ENCODE measurements at places on chromosomes 3 and 15. TPM values are rescaled to one million over a fixed set of nuclear protein-coding genes. Genes with fewer than 3 reads are reported as not detected.

GRCh38 chr15:101092156-101092866, 159.5 kb downstream of the CHSY1 start:
- no peak for DNase-seq

Gene TRIM59
- 1.4 TPM for total RNA-seq

Gene CGNL1
- total RNA-seq = 13.7 TPM

Gene IMPG2
- total RNA-seq = 0.32 TPM

- peak; percentile 88 for DNase-seq
These were observed 41.5 kb downstream of the CP start for GRCh38 chr3:149180057-149180573.

Gene CXCR6
- 14.7 TPM for total RNA-seq

GRCh38 chr3:131645638-131646037, 142.9 kb upstream of the MRPL3 start:
- DNase-seq = no peak

- DNase-seq = no peak
These were observed 2.3 kb upstream of the LMLN start for GRCh38 chr3:197957790-197958133.

DNA sequence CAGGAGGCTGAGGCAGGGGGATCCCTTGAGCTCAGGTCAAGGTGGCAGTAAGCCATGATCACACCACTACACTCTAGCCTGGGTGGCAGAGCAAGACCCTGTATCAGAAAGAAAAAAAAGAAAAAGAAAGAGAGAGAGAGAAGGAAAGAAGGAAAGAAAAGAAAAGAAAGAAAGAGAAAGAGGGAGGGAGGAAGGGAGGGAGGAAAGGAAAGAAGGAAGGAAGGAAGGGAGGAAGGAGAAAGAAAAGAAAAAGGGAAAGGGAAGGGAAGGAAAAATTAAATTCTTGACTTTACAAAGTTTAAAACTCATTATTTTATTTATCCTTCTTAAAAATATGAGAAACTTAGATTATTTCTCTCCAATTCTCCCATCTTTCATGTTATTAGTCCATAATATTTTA, 17.1 kb upstream of the IDH2 start:
- DNase-seq = no peak

Gene NXPE3
- total RNA-seq = 22.9 TPM

Gene GPR160
- 27.7 TPM for total RNA-seq

GRCh38 chr3:144361002-144361401, 389.4 kb downstream of the DIPK2A start:
- DNase-seq = no peak

Gene CMTM8
- total RNA-seq = 4.9 TPM
